M059J (cell line): ENCODE measurements at places on chromosomes 12 and 14. TPM values are rescaled to one million over a fixed set of nuclear protein-coding genes. Genes with fewer than 3 reads are reported as not detected.

DNA sequence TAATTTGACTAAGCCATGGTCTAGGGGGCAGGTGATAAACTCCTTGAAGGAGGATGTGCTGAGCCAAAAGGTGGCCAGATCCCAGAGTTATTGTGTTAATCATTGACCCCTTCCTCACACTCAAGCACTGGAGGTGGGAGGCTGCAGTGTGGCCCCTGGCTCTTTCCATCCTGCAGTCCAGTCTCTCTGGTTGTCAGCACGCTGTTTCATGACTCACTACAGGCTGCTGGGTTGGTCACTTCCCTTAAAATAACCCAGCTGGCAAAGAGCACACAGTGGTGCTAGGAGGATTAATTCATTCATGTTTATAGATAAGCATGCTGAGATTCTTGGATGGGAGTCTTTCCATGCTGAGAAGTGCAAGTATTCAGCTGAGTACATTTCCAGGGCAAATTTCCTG lies 228.9 kb downstream of the ANO2 start:
- DNase-seq = peak; percentile 50

DNA sequence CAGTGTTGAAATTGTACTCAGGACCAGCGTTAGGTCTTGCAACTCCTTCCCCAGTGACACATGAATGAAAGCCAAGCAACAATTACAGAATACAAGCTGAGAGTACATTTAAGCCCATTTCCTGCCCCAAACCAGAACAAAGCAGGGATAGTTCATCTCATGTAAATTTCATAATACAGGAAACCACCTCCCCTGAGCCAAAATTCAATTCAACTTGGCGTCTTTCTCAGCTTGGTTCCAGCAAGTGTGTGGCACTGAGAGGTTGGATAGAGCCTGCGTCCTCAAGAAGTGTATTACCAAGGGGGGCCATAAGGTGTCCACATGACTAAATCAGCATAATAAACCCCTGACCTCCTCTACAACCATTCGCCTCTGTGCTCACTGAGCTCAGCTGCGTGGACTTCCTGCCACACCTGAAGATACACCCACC lies 278.9 kb upstream of the CRY1 start:
- DNase-seq = peak; percentile 18

GRCh38 chr12:132513070-132513398 lies 23.1 kb downstream of the FBRSL1 start:
- peak; percentile 24 for DNase-seq

GRCh38 chr12:67893022-67893580 lies 96.1 kb upstream of the IFNG-AS1 start:
- no peak for DNase-seq

- DNase-seq = peak; percentile 58
Observed at GRCh38 chr14:99884834-99885648, 91.8 kb downstream of the EML1 start.

GRCh38 chr12:85725991-85726390 lies 110.2 kb downstream of the RASSF9 start:
- DNase-seq = no peak

- DNase-seq = peak; percentile 69
Observed at GRCh38 chr14:75260025-75260763, 18.4 kb upstream of the FOS start.

- peak; percentile 85 for DNase-seq
Observed at GRCh38 chr12:101793401-101793800, 37.4 kb downstream of the GNPTAB start.

GRCh38 chr14:95533822-95534221 lies 1.0 kb upstream of the GLRX5 start:
- peak; percentile 13 for DNase-seq

DNA sequence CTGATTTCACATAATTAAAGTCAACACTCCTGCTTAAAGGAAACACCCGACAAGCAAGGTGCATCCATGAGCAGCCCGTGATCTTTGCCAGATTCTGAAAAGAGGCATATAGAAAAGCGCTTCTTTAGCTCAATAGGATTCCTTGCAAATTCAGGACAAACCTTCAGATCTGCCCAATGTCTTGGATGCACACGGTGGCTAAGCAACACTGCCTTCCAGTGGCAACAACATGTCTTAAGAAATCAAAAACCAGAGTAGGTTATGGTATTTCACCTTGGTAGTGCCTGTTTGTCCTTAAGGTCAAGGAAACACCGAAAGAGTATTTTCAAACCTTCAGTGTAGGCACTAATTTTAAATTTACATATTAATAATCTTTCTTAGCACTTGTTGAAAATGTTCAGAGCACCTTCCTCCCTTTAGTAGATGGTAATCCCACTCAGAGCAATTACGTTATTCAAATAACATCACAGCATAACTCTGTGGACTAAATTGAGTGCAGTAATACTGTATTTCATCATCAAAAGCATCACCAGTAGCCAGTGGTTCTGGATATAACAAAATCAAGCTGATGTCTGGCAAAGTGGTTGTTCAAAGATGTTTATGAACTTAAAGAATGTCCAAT lies 58.0 kb upstream of the CDKN3 start:
- peak; percentile 66 for DNase-seq

GRCh38 chr14:96582411-96582961 lies 80.3 kb downstream of the PAPOLA start:
- no peak for DNase-seq

DNA sequence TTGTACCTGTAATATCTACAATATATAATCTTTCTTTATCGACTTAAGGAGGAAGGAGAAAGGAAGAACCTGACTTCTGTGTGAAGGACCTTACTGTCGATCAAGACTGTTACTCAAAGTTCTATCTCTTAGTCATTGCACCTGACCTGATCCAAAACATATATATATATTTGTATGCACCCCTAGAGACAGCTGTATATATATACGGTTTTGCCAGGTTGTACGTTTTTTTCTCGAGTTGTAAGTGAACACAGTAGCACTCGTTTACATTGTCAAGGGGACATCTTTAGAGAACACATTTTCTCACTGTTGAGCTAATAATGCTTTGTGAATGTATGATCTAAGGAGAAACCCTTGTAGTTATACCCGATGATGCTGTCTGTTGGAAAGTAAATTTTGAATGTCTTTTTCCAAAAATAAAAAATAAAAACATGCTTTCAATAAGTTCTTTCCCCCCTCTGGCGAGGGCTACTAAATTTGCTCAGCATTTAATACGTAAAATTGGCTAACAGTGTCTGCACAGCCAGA lies 536 bp upstream of the SLC35E3 start:
- DNase-seq = peak; percentile 1

DNA sequence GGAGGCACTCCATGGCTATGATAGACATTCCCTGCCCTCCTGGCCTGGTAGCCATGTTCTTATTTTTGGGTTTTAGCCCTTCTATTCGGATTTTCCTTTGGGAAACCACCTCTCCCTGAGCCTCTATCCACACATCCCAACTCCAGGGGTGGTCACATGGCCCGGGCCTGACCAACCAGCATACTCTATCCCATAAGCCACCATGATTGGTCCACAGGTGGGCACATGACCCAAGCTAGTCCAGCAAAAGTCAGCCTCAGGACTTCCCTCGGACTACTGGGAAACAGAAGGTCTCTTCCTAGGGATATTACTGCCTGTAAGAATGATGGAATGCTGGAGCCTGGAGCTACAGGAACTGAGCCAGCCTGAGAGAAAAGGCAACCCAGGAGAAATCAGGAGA lies 12.5 kb downstream of the PRIMA1 start:
- no peak for DNase-seq

DNA sequence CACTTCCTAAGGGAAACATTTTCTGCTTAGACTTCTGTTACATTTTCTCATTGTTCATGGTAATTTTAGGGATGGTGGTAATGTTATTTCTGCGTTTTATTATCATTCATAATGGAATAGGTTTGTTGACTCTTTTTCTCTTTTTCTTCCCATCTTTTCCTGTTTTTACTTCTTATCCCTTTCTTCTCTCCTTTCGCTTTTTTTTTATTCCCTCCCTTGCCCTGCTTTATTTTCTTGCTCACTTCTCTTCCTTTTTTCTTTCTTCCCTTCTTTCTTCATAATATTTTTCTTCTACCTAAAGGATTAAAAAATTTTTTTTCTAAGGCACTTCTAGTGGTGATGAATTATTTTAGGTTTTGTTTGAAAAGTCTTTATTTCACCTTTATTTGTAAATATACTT lies 45.6 kb downstream of the CNOT2 start:
- no peak for DNase-seq

DNA sequence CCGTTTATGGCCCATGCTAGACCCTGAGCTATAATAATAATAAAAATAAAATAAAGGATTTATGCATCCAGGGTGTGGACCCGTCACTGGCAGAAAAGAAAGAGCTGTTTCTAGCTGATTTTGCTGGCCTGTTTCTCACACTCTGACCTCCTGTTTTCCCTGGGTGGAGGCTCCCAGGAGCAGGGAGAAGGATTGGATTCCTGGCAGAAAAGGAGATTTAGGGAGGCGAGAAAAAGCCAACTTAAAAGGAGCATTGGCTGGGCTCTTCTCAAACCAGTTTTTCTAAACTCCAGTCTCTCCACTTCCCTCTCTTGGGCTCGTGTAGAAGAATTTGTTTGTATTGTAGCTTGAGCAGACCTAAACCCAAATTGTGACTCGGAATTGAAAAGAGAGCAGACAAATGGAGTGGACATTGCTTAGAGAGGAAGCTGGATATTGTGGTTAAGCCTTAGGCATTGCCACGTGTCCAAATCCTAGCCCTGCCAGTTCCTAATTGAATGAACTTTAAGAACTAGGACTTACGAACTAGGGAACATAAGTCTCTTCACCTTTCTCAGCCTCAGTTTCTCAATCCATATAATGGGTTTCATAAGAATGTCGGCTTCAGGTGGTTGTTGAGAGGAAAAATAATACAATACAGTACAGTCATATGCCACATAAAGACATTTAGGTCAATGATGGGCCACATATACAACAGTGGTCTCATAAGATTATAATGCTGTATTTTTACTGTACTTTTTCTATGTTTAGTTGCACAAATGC lies 14.4 kb upstream of the TBX5 start:
- DNase-seq = no peak

DNA sequence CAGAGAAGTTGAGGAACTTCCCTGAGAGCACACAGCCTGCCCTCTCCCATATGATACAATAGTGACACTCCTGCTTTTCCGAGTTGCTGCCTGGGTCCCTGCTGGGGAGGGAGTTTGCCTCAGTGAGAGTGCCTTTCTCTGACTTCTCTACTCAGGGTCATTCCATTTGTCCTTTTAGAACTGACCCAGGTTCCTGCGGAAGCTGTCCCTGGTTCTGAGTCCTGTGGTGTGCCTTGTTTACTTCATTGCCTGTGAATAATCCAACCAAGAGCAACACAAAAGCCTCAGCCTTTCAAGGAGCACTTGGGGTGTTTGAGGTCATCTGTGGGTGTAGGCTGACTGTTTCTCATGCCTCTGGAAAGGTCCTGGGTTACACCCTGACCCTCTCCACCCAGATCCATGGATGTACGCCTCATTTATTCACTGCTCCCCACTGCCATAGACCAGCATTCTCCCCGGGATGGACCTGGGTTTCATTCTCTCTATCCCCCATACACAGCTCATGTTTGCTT lies 13.6 kb downstream of the SERPINA1 start:
- DNase-seq = peak; percentile 19

- no peak for DNase-seq
Observed at GRCh38 chr12:102024765-102025164, 37.0 kb downstream of the WASHC3 start.

DNA sequence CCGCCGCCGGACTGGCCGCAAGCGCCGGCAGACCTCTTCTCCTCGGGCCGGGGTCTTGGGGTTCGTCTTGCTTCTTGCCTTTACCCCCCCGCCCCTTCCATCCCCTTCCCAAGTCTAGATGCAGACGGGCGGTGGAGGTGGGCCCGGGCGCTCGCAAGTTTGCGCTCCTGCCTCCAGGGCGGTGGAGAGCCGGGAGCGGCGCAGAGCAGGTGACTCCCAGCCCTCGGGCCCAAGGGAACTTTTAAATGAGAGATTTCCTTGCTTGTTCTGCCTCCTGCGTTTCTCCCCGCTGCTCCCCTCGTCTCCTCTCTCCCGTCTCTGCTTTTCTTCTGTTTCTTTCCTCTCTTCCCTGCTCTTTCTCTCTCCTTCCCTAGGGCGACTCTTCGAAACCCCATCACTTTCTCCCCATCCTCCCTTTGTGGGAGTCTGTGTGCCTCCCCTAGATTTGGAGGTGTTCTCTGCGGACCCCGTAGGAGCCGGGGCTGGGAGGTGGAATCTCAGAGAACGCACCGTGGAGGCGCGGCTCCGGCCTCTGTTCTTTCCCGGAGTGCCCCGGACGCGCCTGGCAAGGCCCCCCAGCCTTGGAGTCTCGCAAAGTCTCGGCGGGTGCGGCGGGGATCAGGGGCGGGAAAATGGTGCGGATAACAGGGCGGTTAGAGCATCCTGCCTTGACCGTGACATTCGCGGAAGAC lies 114.7 kb upstream of the MYL2 start:
- DNase-seq = no peak

DNA sequence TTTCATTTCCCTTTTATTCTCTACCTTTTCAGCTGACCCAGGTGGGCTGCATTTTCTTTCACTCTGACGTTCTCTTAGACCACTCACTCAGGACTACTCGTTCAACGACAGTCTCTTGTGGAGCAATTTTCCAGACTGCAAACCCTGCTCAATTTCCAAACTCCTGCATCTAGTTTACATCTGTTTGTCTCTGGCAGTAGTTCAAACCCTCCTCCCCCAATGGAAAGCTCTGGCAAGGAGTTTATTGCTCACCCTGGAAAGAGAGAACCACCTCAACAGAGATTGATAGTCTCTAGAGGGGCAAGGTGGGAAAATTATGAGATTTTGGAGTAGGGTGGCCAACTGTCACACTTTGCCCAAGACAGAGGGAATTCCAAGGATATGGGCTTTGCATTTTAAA lies 130.2 kb downstream of the TSHR start:
- no peak for DNase-seq

The FAM181A gene
- not detected in 2 replicates for total RNA-seq

The CEP170B gene
- 3.8 and 9.1 TPM in 2 replicates for total RNA-seq

The FIGNL2 gene
- total RNA-seq = 0.10 TPM in 1 of 2 replicates, not detected in the other

The GDF3 gene
- not detected in 2 replicates for total RNA-seq

The VCPKMT gene
- total RNA-seq = 2.1 and 6.8 TPM in 2 replicates

The GPR65 gene
- total RNA-seq = 0.05 TPM in 1 of 2 replicates, not detected in the other

The LRTM2 gene
- total RNA-seq = 0.07 TPM in 1 of 2 replicates, not detected in the other

The FOXG1 gene
- total RNA-seq = 10.6 and 16.7 TPM in 2 replicates

The SERPINA5 gene
- total RNA-seq = 0.05 TPM in 1 of 2 replicates, not detected in the other

The MTA1 gene
- 8.9 and 20.3 TPM in 2 replicates for total RNA-seq

The TUNAR gene
- not detected in 2 replicates for total RNA-seq

The HSPB8 gene
- total RNA-seq = 16.3 and 18.4 TPM in 2 replicates
